ENCODE measurements at places on chromosomes 6 and 20.

DNA sequence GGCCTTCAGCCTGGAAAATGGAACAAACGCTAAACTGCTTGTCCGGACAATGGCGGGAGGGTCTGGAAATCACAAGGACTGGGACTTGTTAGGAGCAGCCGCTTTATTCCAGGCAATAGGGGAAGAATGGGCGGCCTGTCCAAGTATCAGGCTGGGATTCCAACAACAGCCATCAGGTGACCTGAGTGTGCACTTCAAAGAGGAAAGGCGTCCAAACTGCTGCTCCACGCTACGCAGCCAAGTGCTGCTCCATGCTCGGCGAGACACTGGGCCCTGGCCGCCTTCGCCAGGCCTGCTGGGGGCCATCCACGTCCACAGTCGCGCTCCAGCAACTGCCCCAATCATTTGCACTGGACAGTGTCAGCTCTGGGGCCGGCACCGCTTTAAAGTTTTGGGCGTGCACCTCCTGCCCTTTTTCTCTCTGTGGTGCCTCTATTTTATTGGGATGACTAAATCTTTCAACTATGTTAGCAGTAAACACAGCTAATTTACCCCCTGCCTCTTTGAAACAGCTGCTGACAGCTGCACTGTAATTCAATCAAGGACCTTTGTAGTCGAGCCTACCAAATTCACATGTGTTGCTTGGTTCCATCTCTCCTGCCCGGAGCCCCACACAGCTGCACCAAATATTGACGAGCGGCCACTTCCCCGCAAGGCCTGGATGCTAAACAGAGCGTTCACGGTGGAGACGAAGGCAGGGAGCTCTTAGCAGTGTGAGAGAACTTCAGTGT, 98.3 kb downstream of the BMP7 start:
- DNase-seq, result no peak

GRCh38 chr6:150567380-150567779, 32.3 kb upstream of the PLEKHG1 start:
- DNase-seq, result no peak

DNA sequence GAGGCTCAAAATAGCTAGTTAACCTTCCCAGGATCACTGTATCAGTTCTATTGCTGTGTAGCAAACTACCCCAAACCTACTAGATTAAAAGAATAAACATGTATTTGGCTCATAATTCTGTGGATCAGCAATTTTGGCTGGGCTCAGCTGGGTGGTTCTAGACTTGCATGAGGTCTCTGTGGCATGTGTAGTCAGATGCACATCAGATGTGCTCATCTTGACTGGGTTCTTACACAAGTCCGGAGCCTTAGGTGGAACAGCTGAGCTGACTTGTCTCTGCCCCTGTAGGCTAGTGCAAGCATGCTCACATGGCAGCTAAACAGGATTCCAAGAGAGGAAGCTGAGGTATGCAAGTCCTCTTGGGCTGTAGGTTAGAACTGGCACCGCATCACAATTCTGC, 173.2 kb upstream of the PRND start:
- DNase-seq, result no peak

- DNase-seq, result no peak
Observed at GRCh38 chr20:48933017-48933766, 11.7 kb downstream of the ARFGEF2 start.

GRCh38 chr6:150539568-150539967, 60.1 kb upstream of the PLEKHG1 start:
- DNase-seq, result no peak

Data from progenitor cell of endocrine pancreas (in vitro differentiated cells).